ENCODE measurements at places on chromosomes 5 and 9.

DNA sequence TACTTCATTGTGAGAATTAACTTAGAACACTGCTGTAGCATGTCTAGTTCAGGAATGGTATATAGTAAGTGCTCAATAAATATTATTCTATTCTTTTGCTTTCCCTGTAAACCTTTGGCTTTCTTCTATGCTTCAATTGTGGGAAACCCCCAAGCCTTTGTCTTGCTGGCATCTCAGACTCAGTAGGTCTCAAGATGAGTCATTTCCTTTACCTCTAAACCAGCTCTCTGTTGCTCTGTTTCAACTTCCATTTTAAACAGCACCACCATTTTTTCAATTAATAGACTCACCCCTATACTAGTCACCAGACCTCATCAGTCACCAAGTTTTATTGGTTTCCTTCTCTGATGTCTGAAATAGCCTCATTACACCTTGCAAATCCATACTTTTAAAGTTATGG is 43.5 kb downstream of the DMAC1 start:
- no peak for DNase-seq

DNA sequence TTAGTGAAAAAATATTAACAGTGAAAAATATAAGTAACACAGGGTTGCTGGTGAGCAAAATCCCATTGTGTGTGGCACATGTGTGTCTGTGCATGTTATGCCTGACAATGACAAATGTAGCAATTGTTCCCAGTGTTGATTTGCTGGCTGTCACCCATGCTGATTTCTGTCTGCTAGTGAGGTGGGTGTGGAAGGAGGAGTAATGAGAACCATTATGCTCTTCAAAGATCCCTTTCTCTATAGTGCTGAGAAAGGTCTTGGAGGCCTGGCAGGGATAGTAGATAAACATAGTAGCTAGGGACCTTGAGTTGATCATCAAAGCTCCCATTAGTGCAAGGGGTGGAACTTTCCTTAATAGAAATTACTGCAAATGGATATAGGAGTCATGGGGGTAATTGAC is 152.5 kb upstream of the CLINT1 start:
- DNase-seq = no peak

DNA sequence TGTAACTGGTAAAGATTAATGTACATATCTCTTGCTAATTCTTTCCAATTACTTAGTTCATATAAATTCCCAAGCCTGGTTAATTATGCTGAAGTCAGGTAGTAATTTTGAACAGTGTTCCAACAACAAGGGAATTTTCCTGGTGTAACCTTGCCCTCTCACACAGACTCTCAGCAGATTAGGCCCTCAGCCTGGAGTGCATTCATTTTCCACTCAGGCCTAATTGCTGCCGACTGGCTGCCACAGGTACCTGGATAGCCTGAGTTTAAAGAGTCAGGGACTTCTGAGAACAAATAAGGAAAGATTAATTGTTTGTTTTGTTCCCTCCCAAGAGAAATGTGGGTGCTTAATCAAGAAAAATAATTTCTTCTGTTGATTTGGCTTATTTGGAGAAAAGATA is 71.4 kb downstream of the PPIC start:
- DNase-seq = no peak

DNA sequence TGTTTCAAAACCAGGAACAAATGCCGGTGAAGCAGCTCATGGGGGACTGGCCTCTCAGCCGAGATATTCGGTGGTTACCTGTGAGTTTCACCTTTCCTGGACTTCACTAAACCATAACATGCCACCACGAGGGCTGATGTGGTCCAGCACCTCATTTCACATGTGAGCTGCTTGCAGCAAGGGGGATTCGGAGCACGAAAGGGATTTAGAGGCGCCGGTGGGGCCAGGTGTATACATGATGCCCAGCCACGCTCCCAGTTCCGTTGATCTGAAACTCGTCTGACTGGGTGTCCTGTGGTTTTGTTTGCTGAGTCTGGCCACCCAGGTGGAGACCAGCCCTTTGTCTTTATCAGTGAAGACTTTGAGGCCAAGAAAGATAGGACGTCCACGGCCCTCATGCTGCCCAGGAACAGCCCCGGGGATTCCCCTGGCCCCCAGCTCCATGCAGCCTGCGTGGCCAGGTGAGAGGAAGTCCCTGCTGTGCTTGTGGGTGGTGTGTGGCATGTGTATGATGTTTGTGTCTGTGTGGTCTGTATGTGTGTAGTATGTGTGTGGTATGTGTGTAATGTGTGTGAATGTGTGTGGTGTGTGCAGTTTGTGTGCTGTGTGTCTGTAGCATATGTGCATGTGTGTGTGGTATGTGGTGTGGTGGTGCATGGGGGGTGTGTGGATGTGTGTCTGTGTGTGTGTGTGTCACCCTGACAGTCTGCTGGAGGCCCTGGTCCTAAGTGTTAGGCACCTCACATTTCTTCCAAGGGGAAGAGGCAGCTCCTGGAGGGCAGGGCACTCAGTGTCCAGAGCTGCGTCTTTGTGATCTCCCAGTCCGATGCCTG is 23.4 kb downstream of the PHF2 start:
- DNase-seq = no peak

- DNase-seq = no peak
Measured at GRCh38 chr9:98825414-98825813, 17.9 kb downstream of the GALNT12 start.

- no peak for DNase-seq
Measured at GRCh38 chr5:125153231-125153630, 406.8 kb upstream of the ZNF608 start.

- no peak for DNase-seq
Measured at GRCh38 chr9:87581513-87581912, 83.8 kb downstream of the DAPK1 start.

- DNase-seq = no peak
Measured at GRCh38 chr5:181133610-181134231, 2.8 kb upstream of the OR2V1 start.

GRCh38 chr5:16787278-16787677 is 148.8 kb downstream of the MYO10 start:
- no peak for DNase-seq

DNA sequence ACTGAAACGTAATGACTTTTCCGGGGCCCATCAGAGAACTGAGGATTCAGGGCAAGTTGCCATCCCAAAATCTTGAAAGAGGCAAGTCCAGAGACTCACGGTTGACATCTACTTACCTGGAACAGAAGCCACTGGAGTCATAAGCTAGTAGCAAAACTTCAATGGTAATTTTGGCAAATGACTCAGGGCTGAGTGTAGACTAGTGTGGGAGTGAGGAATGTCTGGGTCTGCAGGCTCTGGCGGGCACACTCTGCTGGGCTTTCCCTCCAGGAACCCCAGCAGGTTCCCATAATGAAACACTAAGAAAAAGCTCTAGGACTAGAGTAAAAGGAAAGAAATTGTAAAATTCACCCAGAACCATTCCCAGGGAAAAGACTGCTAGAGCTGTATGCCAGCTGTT is 122.9 kb upstream of the NFIL3 start:
- no peak for DNase-seq

DNA sequence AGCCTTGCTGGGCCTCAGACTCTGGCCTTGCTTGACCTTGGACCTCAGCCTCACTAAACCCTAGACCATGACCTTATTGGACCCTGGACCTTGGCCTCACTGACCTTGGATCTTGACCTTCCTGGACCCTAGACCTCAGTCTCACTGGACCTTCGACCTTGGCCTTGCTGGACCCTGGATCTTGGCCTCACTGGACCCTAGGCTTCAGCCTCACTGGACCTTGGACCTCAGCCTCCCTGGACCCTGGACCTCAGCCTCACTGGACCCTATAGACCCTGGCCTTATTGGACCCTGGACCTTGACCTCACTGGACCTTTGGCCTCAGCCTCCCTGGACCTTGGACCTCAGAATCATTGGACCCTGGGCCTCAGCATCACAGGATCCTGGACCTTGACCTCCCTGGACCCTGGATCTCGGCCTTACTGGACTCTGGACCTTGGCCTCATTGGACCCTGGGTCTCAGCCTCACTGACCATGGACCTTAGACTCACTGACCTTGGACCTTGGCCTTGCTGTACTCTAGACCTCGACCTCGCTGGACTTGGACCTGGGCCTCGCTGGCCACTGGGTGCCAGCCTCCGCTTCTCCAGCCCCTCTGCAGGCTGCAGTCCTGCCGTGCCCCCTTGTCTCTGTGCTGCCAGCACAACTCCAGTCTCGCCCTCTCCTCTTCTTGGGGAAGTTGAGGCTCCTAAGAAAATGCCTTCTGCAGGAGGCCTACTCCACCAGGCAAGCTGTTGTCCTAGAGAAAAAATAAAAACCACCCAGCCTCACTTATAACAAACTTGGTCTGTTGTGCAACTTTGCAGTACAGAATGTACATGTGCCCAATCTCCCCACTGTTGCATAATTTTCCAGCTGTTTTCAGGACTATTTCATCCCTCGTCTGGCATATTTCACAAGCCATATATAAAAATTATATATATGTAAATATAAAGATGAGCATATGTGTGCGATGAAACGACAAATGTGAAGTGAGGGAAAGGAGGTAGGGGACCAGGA is 11.0 kb upstream of the ADAMTS2 start:
- no peak for DNase-seq

GRCh38 chr9:127336506-127337352 is 60.2 kb upstream of the SLC2A8 start:
- DNase-seq = no peak

Measured in stimulated activated CD8-positive, alpha-beta memory T cell treated with anti-CD3 and anti-CD28 coated beads, Interleukin-4, amount 100 ng/mL, for 4 hours (primary cell).